ENCODE measurements at places on chromosomes 5 and 9.

GRCh38 chr9:109149089-109149488 lies 18.0 kb downstream of the FRRS1L start:
- DNase-seq, result no peak

- no peak for DNase-seq
Measured at GRCh38 chr9:20200581-20200980, 411.7 kb upstream of the SLC24A2 start.

DNA sequence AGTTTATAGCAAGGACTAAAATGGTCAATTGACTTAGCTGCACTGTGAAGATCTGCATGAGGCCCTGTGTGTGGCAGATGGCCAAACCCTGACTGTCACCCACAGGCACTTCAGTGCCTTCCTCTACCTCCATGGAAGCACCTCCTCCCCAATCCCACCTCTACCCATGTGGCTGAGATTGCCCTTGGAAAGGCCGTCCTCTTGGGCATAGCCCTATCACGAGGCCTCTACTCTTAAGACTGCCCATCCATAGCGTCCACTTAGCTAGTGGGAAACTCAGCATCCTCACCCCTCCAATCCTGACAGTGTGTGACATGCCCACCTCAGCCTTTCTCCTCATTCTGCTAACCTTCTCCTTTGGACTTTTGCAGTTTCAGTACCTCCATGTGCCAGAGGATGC lies 510.2 kb downstream of the BNC2 start:
- no peak for DNase-seq

DNA sequence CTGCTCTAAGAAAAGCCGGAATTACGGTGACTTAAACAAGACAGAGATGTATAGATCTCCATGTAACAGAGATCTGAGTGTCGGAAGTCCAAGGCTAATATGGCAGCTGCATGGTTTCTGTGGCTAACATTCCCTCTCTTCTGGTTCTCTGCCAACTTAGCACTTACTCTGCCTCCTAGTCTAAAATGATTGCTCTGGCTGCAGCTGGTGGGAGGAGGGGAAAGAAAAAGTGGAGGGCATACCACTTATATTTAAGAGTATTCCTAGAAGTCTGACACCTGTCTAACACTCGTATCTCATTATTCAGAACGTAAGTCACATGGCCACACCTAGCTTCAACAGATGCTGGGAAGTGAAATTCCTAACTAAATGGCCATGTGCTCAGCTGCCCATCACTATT lies 551.5 kb upstream of the TLE4 start:
- no peak for DNase-seq

- no peak for DNase-seq
Measured at GRCh38 chr5:20241351-20241750, 253.4 kb upstream of the CDH18 start.

DNA sequence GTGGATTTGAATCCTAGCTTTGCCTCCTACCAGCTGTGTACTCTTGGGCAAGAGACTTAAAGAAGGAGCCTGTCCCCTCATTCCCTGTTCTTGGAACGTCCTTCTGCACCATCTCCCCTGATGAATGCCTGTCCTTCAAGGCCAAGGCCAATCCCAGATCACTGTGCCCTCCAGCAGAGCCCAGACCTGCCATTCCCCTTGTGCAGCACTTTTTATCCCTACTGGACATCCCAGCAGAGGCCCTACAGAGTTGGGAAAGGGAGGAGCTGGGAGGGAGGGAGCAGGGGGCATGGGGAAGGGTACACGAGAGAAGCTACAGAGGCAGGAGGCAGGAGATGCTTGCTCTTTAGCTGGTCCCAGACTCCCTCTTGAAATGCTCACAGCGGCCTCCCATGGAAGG lies 223.9 kb downstream of the PBX3 start:
- DNase-seq, result no peak

GRCh38 chr5:124634228-124634739 lies 112.2 kb downstream of the ZNF608 start:
- no peak for DNase-seq

DNA sequence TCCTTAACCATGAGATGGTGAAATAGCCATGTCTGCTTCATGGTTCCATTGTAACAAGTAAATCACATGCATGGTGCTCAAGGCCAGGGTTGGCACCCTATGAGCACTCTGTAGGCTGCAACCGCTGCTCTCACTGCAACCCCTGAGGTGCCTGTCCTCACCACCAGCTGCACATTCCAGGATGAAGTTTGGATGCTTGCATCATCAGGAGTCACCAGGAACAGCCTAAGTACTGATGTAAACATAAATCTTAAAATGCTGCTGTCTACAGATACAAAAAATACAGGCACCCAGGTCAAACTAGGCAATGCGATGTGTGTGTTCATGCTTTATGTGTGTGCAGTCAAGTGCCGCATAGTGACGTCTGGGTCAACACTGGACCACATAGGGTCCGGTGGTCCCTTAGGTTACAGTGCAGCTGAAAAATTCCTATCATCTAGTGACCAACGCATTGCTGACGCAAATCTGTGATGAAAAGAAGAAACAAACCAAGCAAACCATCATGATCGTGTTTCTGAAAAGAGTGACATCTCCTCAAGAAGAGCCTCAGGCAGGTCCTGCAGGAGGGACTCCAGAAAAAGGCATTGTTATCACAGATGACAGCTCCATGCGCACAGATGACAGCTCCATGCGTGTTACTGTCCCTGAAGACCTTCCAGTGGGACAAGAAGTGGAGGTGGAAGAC lies 234.8 kb downstream of the AUH start:
- no peak for DNase-seq

DNA sequence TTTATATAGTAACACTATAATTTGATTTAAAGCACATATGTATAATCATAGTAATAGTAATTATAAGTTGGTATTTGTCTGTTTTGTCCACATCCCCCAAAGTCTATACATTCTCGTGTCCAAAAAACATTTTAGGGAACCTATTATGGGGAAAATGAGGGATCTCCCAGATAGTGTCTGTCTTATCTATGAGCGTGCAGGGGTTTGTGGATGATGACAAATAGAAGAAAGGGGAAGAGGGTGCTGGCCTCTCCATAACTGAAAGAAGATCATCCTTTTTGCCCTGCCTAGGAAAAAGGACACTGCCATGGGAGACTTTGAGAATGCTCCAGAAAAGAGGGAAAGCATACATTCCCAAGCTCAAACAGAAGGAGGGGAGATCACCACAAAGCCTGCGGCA lies 45.3 kb downstream of the C5orf22 start:
- DNase-seq, result no peak

GRCh38 chr5:63401436-63402046 lies 560.7 kb downstream of the HTR1A start:
- peak; percentile 36 for DNase-seq

GRCh38 chr9:17614903-17615302 lies 36.0 kb downstream of the SH3GL2 start:
- no peak for DNase-seq

DNA sequence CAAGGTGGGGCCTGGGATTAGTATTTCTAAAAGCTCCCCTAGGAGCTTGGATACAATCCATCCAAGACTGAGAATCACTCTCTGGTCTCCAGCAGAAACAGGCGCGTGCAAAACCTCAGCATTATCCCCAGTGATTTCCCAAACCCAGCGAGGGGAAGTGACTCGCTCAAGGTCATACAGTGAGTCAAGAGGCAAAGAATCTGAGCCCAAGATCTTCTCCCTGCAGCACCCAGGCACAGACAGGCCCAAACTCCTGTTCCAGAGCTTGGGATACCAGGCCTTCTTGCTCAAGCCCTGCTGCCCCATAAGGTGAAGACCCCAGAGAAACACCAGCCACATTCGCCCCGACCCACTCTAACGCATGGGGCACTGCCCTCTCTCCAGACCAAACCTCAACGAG lies 33.2 kb downstream of the SHB start:
- no peak for DNase-seq

GRCh38 chr5:136211282-136212040 lies 18.5 kb upstream of the SMIM32 start:
- no peak for DNase-seq

GRCh38 chr9:110255034-110255462 lies 1.3 kb downstream of the TXN start:
- peak; percentile 56 for DNase-seq

DNA sequence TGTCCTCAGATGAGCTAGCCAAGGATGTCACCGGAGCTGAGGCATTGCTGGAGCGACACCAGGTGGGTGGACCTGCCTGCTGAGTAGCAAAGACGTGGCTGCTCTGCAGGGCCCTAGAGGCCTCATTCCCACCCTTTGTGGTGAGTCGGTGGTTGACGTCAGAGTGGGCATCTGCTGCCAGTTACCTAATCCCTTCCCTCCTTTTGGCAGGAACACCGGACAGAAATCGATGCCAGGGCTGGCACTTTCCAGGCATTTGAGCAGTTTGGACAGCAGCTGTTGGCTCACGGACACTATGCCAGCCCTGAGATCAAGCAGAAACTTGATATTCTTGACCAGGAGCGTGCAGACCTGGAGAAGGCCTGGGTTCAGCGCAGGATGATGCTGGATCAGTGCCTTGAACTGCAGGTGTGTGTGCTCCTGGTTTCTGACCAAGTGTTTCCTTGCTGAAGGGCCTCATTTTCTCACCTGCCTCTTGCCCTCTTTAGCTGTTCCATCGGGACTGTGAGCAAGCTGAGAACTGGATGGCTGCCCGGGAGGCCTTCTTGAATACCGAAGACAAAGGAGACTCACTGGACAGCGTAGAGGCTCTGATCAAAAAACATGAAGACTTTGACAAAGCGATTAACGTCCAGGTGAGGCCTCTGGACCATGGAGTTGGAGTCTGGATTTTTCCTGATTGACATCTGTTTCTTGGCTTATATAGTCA lies 48.9 kb downstream of the DYNC2I2 start:
- no peak for DNase-seq

DNA sequence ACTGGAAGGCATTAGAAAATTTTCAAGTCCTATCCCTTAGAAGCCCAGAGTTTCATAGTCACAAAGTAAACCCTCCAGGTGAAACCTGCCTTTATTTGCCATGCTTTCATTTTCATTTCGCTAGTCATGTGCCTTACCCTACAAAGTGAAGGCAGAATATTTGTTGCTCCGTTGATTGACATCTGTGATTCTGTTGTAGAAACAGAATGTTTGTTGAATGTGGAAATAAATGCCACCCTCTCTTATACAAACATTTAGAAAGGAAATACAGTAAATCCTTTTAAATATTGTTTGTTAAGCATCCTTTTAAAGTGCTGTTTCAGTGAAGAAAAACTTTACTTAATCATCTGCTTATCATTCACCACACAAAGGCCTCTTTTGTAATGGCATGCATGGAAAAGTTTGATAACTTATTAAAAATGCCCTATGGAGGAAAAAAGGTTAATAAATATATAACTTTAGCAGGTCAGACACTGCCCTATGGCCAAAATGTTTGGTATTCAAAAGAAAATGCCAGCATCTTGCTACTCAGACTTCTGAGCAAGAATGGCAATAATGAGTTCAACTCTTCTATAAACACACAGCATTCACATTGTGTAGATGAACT lies 34.3 kb upstream of the CAST start:
- DNase-seq, result no peak

DNA sequence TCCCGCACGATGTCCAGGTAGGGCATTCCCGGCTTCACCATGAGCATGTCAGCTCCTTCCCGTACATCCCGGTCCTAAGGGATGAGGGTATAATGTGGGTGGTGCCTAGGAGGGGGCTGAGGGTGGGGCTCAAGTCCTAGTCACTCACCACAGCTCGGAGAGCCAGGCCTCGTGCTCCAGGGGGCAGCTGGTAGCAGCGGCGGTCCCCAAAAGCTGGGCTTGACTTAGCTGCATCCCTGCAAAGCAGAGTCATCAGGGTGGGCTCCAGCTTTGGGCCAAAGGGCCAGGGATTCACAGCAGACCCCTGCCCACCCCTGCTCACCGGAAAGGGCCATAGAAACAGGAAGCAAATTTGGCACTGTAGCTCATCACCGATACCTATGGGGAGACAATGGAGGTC lies 11.6 kb downstream of the ALAD start:
- DNase-seq, result no peak

GRCh38 chr9:36980148-36980974 lies 53.7 kb downstream of the PAX5 start:
- no peak for DNase-seq

DNA sequence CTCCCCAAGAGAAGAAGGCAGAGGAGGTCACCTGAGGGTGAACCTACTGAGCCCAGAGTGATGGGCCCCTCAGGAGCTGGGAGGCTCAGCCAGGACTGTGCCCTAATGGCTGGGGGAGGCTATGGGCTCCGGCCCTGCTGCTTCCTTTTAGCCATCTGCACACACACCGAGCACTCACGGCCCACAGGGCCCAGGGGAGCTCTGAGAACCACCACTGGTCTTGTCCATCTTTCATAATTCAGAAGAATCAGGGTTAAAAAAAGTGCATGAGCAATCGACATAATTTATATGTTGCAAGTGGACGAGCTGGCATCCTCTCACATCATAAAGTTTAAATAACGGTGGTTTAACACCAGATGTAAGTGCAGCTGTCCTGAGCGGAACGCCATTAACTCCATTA lies 162.1 kb downstream of the FSTL4 start:
- no peak for DNase-seq

- no peak for DNase-seq
Measured at GRCh38 chr9:101562966-101563365, 29.3 kb downstream of the RNF20 start.

GRCh38 chr5:124140060-124140459 lies 606.4 kb downstream of the ZNF608 start:
- no peak for DNase-seq

- DNase-seq, result no peak
Measured at GRCh38 chr9:35656831-35657545, 831 bp downstream of the RMRP start.

DNA sequence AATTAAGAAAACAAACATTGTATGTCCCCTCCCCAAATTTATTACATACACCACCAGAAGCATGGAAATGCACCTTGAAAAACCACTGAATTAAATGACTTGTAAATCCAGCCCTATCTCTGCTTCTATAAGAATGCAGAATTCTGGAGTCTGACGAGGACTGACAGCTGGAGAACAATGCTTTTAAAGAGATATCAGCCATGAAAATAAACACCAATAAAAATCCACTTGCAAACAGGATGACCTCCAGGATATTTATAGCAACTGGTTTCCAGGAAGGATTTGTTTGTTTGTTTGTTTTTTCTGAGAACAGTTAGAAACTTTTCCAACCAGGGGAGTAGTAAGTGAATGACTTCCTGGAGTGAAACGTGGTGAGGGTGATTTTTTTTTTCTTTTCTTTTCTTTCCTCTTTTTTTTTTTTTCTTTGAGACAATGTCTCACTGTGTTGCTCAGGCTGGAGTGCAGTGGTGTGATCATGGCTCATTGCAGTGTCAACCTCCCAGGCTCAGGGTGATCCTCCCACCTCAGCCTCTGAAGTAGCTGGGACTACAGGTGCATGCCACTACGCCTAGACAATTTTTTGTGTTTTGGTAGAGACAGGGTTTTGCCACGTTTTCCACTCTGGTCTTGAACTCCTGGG lies 38.7 kb upstream of the SLC36A1 start:
- no peak for DNase-seq

DNA sequence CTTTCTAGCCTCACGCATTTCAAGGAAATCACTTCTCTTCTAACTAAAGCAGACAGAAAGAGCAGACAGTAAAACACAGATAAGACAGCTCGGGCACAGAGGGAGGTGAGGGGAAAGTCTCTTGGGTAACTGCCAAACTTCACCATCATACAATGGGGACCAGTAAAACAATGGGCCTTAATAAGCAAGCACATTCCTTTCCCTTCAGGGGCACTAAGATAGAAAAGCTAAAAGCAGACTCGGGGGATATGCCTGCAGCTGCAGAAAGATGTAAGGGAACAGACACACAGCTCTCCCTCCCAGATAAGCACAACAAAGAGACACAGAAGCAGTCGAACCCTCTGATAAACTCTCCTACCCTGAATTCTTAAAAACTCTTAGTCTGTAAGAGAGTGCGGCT lies 15.6 kb upstream of the CKS2 start:
- DNase-seq, result no peak
